ENCODE measurements at places on chromosomes 6 and 20. TPM values are rescaled to one million over a fixed set of nuclear protein-coding genes. Genes with fewer than 3 reads are reported as not detected.

Gene CNKSR3
- polyA plus RNA-seq: 54.0 TPM

GRCh38 chr6:1202201-1202600, 109.7 kb upstream of the FOXQ1 start:
- no peak for DNase-seq

Gene ADGB
- 0.24 TPM for polyA plus RNA-seq

Gene C6orf163
- polyA plus RNA-seq: 3.0 TPM

- DNase-seq: no peak
Observed at GRCh38 chr20:41118632-41119031, 18.7 kb upstream of the PLCG1 start.

Gene KIAA0408
- 2.7 TPM for polyA plus RNA-seq

- no peak for DNase-seq
Observed at GRCh38 chr20:62900052-62900691, 26.1 kb downstream of the DIDO1 start.

DNA sequence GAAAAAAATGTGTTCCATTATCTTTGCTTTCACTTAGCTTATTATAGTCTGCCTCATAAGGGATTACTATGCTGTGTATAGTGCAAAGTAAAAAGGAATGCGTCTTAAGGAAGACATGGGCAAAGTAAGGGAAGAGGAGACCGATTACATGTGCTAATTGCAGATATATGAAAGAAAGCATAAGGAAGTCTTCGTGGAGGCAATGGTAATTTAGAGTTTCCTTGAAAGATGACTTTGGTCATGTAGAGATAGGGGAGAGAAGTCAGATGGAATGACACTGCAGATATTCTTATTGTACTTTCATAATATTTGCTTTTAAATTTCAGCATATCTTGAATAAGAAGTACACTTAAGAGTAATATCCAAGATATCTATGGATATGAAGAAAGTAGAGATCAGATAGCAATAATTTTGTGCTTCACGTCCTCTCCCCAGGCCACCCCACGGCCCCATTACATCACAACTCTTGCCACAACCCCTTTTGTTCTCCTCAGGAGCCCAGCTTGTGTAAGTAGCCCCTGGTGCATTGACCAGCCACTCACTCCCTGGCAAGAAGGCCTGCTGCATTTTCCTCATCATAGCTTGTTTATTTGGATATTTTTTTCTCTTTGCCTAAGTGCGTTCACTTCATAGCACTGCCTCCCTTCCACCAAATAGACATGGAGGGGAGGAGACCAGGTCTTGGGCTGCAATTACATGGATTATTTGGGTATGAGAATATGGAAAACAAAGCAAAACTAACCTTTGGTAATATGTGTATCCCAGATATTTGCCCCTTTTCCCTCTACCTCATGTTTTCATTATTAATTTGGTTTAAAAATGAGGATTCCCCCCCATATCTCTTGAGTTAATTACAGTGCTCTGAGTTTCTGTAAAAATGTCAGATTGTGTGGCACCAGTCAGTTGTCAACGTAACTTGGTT, 30.7 kb upstream of the COL10A1 start:
- no peak for DNase-seq

GRCh38 chr6:20789162-20789561, 254.9 kb downstream of the CDKAL1 start:
- DNase-seq: no peak

- DNase-seq: no peak
Observed at GRCh38 chr6:52361414-52361944, 472 bp upstream of the PAQR8 start.

- DNase-seq: no peak
Observed at GRCh38 chr6:54681987-54682386, 164.6 kb upstream of the FAM83B start.

DNA sequence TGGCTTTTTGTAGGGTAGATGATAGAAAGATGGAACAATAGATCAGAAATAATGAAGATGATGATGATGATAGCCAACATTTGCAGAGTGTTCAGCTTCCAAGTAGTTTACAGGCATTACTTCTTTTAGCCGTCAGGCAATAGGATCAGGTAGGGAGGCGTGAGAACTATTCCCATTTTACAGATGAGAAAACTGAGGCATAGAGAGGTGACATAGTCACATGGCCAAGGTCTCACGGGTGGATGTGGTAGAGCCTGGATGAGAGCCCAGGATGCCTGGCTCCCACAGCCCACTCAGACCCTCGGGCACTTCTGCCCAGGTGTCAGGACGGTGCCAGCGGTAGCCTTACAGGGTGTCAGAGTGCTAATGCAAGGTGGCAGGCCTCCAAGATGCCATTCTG, 26.0 kb upstream of the TM9SF4 start:
- no peak for DNase-seq

DNA sequence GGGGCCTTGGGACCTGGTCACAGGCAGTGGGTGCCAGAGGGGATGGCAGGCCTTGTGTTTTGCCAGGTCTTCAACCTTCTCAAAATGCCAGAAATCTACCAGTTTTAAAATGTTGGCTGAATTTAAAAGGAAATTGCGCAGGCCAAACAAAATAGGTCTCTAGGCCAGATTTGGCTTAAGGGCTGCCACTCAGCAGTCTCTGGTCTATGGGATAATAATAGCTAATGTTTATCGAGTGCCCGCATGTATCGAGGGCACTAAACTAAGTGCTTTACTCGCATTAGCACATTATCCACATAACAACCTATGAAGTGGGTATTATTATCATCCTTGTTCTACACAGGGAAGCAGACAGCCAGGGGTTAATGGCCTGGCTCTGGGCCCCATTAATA, 11.0 kb downstream of the E2F3 start:
- no peak for DNase-seq

DNA sequence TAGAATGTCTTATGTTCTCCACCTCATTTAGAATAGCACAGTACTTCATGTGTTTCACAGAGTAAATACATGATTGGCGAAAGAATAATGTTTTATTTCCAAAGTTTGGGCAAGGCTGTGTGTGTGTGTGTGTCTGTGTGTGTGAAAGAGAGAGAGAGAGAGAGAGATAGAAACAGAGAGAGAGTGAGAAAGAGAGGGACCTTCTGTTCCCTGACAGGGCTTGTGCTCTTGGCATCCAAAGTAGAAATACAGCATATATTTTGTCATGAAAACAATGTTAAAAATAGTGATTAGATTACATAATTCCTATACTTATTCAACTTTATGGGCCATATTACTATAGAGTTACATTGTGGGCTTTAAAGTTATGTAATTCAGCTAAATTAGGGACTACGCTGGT, 201.2 kb downstream of the KIF6 start:
- no peak for DNase-seq

- no peak for DNase-seq
Observed at GRCh38 chr6:50236164-50236563, 186.4 kb upstream of the DEFB112 start.

GRCh38 chr6:162177746-162178145, 549.8 kb downstream of the PRKN start:
- DNase-seq: peak; percentile 28

GRCh38 chr20:35568645-35569044, 26.8 kb downstream of the ERGIC3 start:
- DNase-seq: no peak

Gene GRM1
- 0.11 TPM for polyA plus RNA-seq

DNA sequence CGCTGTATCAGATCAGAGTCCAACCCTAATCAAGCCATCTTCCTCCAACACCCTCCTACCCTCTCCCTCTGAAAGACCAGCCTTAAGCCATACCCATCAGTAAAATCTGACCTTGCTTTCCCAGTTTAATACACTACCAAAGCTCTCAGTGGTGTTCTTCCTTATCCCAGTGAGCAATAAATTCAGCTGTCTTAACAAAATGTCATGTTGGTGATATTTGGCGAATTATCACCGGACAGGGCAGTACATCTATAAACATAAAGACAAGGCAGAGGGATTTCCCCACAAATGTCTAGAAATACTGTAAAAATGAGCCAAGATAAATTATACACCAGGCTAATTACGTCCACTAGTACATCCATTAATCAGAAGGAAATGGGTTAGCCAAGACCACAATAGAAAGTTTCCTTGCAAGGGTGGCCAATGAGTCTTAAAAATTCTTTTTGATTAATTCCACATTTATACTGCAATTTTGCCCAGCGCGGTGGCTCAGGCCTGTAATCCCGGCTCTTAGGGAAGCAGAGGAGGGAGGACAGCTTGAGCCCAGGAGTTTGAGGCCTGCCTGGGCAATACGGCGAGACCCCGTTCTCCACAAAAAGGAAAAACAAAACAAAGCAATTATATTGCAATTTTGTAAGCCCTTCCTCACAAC, 905 bp downstream of the RARS2 start:
- no peak for DNase-seq

DNA sequence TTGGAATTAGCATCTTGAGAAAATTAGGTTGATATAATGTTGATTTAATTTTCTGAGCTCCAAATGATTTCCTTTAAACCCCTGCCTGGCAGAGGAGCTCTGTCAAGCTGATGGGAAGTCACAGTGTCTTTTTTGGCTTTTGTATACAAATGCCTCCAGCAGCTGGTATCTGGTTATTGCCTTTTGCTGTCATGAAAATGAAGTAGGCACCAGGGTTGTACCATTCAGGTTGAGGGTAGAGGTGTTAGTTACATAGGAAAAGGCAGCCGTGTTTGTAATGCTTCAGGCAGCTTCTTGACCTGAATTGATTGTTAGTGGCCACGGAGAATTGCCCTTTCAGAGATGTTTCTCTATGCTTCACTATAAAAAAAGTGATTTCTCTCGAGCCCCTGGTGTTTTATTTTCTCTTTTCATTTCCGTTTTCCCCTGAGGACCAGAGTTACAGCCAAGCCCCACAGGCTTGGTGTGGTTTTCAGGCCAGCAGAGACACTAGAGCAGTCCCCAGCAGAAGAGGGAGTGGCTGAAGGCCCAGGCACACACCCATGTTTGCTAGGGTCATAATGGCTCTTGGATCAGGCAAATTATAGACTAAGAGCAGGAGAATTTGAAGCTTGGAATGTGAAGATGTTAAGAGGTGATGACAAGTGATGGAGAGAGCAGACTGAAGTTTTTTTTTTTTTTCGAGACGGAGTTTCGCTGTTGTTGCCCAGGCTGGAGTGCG, 21.6 kb downstream of the CMTR1 start:
- no peak for DNase-seq

- no peak for DNase-seq
Observed at GRCh38 chr6:48813836-48814235, 649.2 kb downstream of the MMUT start.

DNA sequence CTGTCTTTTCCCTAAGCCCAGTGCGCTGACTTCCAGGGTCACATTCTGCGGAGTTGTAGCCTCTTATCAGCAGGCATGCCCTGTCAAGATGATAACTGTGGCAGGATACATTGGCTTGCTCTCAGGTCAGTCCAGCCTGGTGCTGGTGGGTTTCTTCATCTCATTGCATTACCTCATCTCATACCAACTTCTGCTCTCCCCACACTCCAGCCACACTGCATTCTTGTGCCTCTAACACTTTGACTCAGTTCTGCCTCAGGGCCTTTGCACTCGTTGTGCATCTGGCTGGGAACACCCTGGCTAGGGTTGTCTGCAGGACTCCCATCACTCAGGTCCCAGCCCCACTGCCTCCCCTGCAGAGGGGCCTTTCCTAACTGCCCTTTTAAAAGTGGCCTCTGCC, 110.3 kb upstream of the BACH2 start:
- no peak for DNase-seq

Gene HAO1
- polyA plus RNA-seq: not detected

- DNase-seq: no peak
Observed at GRCh38 chr6:155126727-155127439, 131.8 kb downstream of the TIAM2 start.

Gene PAK5
- 0.45 TPM for polyA plus RNA-seq

- no peak for DNase-seq
Observed at GRCh38 chr6:154382740-154383139, 26.1 kb upstream of the IPCEF1 start.

- DNase-seq: no peak
Observed at GRCh38 chr20:41228858-41229257, 88.7 kb downstream of the ZHX3 start.

Gene MOG
- polyA plus RNA-seq: not detected

DNA sequence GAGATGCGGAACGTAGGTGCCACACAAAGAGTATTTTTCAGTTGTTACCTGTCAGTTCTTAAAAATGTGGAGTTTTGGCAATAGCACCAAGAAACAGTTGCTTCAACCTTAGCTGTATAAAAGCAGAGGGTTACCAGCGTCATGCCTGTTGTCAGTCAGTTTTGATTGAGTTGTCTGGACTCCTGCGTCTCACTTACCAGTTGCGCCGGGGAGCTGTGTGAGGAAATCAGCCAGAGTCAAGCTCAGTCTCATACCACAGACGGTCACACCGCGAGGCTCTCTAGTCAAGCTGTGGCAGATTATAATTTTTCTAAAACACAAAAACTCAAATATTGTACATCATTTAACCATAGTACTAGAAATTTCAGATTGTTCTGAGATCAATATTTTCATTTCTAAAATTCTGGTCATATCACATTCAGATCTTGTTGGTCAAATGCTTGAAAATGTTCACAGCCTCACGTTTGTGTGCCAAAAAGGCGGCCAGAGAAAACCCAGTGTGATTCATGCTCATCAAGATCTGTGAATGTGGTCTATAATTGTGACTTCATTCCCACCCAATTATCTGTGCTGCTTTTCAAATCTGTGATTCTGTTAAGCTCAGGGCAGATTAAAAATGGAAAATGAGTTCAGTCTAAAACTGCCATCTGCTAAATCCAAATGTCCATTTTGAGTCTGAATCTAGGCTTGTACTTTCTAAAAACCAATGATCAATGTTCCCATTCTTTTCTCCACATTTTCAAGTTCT, 37.5 kb downstream of the SASH1 start:
- DNase-seq: no peak

DNA sequence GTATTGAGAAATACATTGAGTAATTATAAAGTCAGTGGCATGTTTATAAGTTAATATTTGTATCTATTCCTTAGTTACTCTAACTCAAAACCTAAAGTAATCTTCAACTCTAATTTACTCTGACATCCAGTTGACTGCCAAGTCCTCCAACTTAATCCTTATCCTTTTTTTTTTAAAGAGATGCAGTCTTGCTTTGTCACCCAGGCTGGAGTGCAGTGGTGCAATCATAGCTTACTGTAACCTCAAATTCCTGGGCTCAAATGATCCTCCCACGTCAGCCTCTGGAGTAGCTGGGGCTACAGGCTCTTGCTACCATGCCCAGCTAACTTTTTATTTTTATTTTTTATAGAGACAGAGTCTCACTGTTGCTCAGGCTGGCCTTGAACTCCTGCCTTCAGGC, 24.4 kb downstream of the PTPN1 start:
- no peak for DNase-seq
